ENCODE measurements at places on chromosomes 16 and 17.

- no peak for DNase-seq
These were observed 34.4 kb upstream of the DNAH17 start for GRCh38 chr17:78611607-78612006.

GRCh38 chr16:89192956-89193575 is 7.3 kb downstream of the SLC22A31 start:
- no peak for DNase-seq

GRCh38 chr16:12798846-12799245 is 4.8 kb downstream of the CPPED1 start:
- no peak for DNase-seq

DNA sequence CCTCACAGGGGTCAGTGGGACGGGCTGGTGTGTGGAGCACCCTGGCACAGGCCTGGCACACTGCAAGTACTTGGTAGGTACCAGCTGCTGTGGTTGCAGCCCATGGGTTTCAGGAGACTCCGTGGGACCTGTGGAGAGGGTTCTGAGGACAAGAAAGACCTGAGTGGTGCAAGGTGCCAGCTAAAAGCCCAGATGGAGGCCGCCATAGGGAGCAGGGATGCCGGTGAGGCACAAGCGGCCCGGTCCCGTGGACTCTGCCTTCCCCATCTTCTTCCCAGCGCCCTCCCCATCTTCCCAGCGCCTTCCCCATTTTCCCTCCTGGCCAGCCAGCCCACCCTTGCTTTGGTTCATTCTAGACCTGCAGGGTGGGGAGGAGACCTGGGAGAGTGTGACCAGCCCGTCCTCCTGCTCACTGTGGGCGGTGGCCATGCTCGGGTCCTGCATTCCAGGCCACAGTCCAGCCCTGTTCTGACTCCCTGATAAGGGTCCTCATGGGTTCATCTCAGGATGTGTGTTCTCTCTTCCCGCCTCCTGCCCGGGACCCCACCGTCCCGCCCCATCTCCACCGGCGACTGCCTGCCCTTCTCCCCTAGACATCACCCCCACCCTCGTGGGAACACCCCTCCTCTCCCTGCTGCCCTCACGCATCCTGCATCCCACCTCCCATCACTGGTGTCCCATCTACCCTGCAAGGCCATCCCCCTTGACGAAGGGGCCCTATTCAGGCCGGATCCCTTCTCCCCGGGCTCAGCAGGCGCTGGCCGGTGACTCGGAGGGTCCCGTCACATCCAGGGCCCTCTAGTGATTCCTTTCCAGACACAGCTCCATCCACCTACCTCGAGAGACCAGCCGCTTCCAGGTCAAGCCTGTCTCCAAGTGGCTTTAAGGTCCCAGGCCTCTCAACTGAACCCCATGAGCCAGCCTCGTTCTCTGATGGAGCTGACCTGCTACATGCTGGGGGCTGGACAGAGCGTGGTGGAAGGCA is 3.4 kb downstream of the ZNF469 start:
- DNase-seq = no peak

- no peak for DNase-seq
These were observed 105.7 kb downstream of the PITPNC1 start for GRCh38 chr17:67482764-67483163.

- no peak for DNase-seq
These were observed 11.2 kb downstream of the P2RX1 start for GRCh38 chr17:3905017-3905520.

- no peak for DNase-seq
These were observed 9.5 kb upstream of the MRC2 start for GRCh38 chr17:62617894-62618472.

- DNase-seq = no peak
These were observed 6.4 kb downstream of the ST6GALNAC2 start for GRCh38 chr17:76579281-76579680.

GRCh38 chr17:75898791-75899190 is 2.0 kb upstream of the TRIM65 start:
- DNase-seq = no peak

DNA sequence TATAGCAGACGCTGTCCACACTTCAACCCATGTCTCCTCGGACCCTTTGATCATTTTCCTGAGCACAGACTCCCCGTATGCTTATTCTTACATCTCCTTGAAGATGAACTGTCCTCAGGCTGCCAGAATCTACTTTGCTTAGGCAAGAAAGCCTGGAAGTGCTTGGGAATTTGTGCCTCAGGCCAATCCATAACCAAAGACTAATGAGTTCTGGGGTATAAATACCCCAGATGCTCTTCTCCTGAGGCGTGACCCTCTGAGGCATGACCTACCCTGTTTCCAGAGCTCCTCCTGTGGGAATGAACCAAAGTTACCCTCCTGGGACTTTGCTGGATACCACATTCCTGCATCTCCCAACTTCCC is 10.1 kb upstream of the TEKT3 start:
- DNase-seq = no peak

GRCh38 chr17:80260791-80261158 is at the start of gene RNF213:
Gene RNF213, plus strand, starts transcription at chr17:80260852. Its CDS starts 2,830 bp downstream, at chr17:80263682.
- no peak for DNase-seq

- DNase-seq = no peak
These were observed 12.9 kb downstream of the HEATR6 start for GRCh38 chr17:60065867-60066266.

DNA sequence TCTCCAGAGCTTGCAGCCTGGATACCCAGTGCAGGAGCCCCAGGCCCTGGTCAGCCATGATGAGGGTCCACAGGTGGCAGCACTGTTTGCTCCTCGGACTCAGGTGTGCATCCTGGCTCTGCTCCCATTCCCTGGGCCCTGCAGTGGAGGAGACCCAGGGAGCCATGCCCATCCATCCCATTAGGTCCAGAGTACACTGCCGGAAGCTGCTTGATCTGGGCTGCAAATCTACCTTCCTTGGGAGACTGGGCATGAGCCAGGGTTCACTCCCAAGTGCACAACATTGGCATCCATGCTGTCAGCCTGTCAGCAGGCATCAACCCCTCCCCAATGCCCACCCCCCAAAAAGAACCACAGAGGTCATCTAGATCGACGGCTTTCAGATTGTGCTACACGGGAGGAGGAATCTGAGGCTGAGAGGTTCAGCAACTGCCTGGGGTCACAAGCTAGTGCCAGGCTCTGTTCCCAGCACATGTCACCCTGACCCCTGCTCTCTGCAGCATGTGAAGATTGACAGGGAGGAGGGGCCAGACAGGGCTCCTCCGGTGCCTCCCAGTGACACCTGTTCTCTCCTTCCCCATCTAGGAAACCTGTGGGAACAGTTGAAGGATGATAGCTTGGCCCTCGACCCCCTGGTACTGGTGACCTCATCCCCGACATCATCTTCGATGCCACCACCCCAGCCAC is 15.7 kb downstream of the UNC119 start:
- DNase-seq = no peak

DNA sequence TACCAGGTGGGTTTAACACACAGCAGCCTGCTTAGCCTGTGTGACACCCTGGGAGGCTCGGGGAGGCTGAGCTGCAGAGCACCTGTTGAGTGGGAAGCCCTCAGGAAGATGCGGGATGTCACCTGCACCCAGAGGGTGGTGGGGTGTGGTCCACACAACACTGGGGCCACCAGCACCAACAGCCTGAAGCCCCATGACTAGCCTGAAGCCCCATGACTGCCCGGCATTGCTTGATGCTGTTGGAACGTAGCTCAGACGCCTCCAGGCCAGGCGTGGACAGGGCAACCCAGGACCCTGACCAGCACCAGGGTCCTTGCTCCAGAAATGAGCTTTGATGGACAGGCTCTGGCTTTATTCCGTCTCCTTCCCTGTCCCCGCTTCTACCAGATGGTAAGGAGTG is 76.3 kb upstream of the ZNF469 start:
- no peak for DNase-seq

- no peak for DNase-seq
These were observed 16.3 kb upstream of the MYO15B start for GRCh38 chr17:75571197-75571884.

Data from putamen (tissue), 1 donor.